ENCODE measurements at places on chromosomes 4 and X. TPM values are rescaled to one million over a fixed set of nuclear protein-coding genes. Genes with fewer than 3 reads are reported as not detected.

- no peak for DNase-seq
These were observed 249.9 kb downstream of the PRDM5 start for GRCh38 chr4:120672558-120673147.

GRCh38 chr4:78004270-78004669 lies 52.9 kb upstream of the FRAS1 start:
- DNase-seq, result no peak

- DNase-seq, result no peak
These were observed 104.6 kb downstream of the DTHD1 start for GRCh38 chr4:36385951-36386571.

- no peak for DNase-seq
These were observed 172.8 kb downstream of the FBXW7 start for GRCh38 chr4:152363086-152363485.

- no peak for DNase-seq
These were observed 8.8 kb downstream of the INTU start for GRCh38 chr4:127641524-127641923.

DNA sequence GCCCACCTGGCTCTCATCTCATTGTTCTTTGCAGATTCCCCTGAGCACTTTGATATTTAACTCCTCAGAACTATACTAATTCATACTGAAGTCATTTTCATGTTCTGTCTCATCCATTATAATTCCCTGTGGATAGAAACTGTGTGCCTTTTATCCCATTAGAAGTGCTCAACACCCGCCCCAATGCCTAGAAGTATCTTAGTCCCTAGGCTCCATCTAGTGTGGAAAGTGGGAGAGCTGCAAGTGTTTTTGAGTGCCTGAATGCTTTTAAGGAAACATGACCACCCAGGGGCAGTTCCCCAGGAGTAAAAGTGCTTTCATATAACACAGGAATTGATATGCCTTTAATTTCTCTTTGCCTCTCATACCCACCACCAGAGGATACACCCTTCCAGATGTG lies 117.0 kb downstream of the CHRDL1 start:
- DNase-seq, result no peak

DNA sequence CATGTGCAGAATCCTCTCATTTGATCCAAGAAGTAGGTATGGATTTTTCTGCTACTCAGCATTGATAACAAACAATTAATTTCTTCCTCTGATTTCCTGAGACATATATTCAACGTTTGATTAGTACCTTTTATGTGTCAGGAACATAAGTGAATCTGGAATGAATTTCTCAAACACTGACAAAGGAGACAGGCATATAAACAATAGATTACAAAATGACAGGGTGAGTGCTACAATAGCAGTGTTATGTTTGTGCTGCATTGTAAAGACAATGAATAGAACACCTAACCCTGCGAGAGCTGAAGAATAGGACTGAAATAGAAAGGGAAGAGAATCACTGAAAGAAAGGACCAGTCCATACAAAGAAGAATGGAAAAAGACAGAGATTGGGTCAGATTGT lies 52.9 kb downstream of the ARHGAP24 start:
- DNase-seq, result no peak

- no peak for DNase-seq
These were observed 43.0 kb downstream of the LAS1L start for GRCh38 chrX:65491620-65492019.

- peak; percentile 45 for DNase-seq
These were observed at the start of gene OCIAD2 for GRCh38 chr4:48906206-48907173. Gene OCIAD2, minus strand, starts transcription at chr4:48906774. Its CDS starts 2,225 bp downstream, at chr4:48904549.

GRCh38 chr4:4719436-4719835 lies 140.0 kb upstream of the MSX1 start:
- no peak for DNase-seq

- DNase-seq, result no peak
These were observed 75.0 kb downstream of the EVC start for GRCh38 chr4:5785806-5786680.

- DNase-seq, result no peak
These were observed 10.0 kb upstream of the LNX1 start for GRCh38 chr4:53601251-53601764.

GRCh38 chr4:16890651-16891050 lies 7.8 kb downstream of the LDB2 start:
- no peak for DNase-seq

DNA sequence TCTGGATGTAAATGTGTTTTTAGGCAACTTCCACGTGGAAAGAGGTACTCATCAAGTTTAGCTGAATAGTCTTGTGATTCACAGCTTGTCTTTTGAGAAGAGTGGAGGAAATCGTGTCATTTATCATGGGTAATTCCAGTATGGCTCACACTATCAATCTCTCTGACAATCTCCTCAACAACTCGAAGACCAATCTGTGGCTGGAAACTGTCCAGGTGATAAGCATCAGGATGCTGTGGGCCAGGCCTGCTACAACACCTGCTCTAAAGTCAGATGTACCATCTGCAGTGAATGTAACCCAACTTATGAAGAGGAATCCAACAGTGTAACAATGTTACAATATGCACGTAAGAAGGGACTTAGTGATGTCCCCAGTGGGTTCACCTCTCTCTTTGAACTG lies 132.1 kb upstream of the GK2 start:
- DNase-seq, result no peak

DNA sequence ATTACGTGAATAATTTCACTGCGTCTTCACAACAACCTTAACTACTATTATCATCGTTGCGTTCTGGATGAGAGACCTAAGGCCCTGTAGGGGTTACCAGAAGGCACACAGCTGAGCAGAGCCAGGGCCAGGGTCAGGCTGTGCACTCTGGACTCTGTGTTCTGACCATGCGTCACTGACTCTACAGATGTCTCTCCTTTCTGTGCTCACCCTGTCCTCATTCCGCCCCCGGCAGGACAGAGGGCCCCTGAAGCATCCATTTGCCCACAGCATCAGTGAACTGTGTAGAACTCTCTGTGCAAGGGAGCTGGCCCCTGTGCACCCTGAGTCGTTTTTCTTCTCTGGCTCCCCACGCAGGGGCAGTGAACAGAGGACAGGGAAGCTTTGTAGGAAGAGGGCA lies 21.3 kb downstream of the GPKOW start:
- DNase-seq, result no peak

DNA sequence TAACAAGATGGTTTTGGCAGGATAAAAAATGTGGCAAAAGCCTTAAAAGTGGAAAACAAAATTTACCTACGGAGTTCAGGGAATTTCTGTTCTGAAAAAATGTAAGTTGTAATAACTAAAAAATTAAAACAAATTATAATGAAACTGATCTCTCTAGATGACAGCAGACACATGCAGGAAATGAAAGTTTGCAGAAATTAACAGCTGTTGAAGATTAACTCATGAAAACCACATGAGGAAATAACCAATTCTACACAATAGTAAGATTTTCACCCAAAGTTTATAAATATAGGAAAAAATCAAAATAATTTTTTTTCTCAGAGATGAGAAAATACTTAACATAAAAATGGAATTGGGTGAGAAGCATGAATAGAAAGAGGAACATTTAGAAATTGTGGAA lies 47.5 kb upstream of the UGT2B15 start:
- DNase-seq, result no peak

- DNase-seq, result no peak
These were observed 169.0 kb downstream of the CORIN start for GRCh38 chr4:47668810-47669408.

DNA sequence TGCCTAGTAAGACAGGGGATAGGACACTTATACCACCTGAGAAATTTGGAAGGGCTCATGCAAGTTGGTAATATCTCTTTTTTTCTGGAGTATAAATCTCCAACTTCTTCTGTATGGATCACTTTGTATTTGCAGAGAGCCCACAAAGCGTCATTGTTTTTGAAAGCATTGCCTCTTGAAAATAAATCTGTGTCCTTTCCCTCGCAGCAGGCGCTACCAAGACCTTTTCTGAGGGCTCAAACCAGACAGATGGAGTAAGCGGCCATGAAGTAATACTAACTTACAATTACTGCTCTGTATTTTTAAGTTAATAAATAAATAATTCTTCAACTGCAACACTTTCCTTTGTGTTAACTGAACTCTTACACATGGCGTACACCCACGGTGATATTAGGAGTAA lies 56.0 kb upstream of the FBXW7 start:
- DNase-seq, result no peak

GRCh38 chr4:73421708-73422457 lies 14.1 kb upstream of the AFP start:
- DNase-seq, result no peak

GRCh38 chr4:121698236-121698671 lies 1.5 kb upstream of the ANXA5 start:
- DNase-seq, result no peak

GRCh38 chrX:1466971-1467561 lies 14.4 kb upstream of the ASMTL start:
- no peak for DNase-seq

- DNase-seq, result no peak
These were observed 110.0 kb downstream of the PSAPL1 start for GRCh38 chr4:7324651-7325121.

DNA sequence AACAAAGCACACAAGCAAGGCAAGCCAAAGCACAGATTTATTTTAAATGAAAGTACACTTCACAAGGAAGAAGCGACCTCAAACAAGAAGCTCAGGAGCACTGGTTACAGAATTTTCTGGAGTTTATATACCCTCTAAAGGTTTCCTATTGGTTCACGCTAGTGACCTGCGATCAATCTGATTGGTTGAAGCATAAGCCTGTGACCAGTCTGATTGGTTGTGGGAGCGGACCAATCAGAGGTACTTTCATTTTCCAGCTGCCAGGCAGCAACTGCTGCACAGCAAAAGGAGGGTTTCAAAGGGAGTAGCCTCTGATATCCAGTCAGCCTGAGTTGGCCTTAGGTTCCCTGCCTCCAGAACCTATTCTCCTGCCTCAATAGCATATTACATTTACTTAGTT lies 4.6 kb upstream of the AREG start:
- no peak for DNase-seq

DNA sequence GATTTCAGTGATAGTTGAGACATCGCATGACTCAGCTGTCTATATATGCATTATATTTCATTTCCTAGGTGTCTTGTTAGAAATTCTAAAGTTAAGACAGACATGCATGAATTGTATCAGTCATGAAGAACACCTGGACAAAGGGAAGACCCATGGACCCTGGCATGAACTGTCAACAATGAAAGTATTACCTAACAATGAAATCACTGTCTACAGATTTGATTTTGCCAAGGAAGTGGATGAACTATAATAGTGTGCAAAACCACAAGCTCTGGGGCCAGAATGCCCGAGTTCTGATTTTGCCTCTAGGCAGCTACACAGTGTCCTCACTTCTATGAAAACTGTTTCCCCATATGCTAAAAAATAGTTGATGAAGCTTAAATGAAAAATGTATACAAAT lies 386.1 kb downstream of the NLGN4X start:
- no peak for DNase-seq

GRCh38 chr4:43394976-43395375 lies 502.5 kb downstream of the GRXCR1 start:
- no peak for DNase-seq

DNA sequence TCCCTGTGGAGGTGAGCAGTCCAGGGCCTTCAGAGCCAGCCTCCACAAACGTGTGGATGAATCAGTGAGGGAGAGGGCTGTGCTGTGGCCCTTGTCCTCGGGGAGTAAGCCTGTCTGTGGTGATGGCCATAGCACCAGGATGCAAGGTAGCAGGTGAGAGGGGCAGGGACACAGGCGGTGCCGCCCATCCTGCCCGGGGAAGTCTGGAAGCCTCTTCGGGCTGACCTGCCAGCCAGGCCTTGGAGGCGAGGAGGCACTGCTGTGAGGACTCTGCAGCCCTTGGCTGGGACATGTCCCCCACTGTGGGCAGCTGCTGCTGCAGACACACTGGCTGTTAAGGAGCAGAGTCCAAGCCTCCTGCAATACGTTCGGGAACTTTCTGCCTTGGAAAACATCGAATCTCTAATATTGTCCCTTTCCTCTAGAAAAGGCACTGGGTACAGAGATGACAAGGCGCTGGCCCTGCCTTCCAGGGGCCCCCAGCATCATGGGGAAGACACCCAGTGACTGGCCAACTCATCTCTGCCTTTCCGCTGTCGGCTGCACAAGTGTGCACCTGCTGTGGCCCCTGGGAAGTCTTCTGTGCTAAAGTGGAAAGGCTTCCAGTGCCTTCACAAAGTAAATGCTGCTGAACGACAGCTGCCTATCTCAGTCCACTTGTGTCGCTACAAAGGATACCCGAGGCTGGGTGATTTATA lies 101.4 kb downstream of the ADRA2C start:
- DNase-seq, result no peak

DNA sequence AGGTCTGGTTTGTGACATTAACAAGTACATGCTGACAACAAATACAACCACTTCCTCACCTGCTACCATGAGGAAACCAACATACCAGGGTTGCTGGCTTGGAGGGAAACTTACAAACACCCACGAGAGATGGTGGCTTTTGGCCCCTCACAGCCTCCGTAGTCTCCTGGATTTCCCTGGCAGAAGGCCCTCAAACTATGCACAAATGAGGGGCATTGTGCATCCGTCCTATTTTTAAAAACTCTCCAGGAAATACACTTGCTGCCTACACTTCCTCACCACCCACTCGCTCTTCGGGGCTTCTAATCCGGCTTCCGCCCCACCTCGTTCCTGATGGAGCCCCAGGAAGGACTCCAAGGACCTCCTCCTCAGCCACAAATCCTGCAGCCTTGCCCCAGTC lies 355.0 kb upstream of the GATB start:
- DNase-seq, result no peak

Gene HOPX
- total RNA-seq, result 45.9 TPM

Gene NHSL2
- 14.4 TPM for total RNA-seq

Gene GEMIN8
- 15.0 TPM for total RNA-seq

Gene SHROOM3
- 11.7 TPM for total RNA-seq

Gene RBM46
- total RNA-seq, result not detected

Gene USP17L20
- not detected for total RNA-seq

Gene ZNF711
- total RNA-seq, result 52.6 TPM

Gene VCX3B
- total RNA-seq, result not detected

Gene ZAR1
- not detected for total RNA-seq

Gene VSIG4
- total RNA-seq, result 22.4 TPM

Gene SSX1
- not detected for total RNA-seq

Gene SERTM2
- total RNA-seq, result 0.37 TPM

Gene FAM193A
- 18.7 TPM for total RNA-seq

Gene CT45A6
- total RNA-seq, result not detected

Gene PTPN13
- 92.4 TPM for total RNA-seq
